ENCODE measurements at places on chromosomes 16 and 17. TPM values are rescaled to one million over a fixed set of nuclear protein-coding genes. Genes with fewer than 3 reads are reported as not detected.

Gene RRAD
- total RNA-seq, result 2.5 TPM

Gene ITGAX
- total RNA-seq, result not detected

Gene CCDC102A
- total RNA-seq, result 14.4 TPM

Gene GPRC5B
- 53.8 TPM for total RNA-seq

Gene RAB11FIP3
- 43.4 TPM for total RNA-seq

Gene FBXO39
- 0.26 TPM for total RNA-seq

DNA sequence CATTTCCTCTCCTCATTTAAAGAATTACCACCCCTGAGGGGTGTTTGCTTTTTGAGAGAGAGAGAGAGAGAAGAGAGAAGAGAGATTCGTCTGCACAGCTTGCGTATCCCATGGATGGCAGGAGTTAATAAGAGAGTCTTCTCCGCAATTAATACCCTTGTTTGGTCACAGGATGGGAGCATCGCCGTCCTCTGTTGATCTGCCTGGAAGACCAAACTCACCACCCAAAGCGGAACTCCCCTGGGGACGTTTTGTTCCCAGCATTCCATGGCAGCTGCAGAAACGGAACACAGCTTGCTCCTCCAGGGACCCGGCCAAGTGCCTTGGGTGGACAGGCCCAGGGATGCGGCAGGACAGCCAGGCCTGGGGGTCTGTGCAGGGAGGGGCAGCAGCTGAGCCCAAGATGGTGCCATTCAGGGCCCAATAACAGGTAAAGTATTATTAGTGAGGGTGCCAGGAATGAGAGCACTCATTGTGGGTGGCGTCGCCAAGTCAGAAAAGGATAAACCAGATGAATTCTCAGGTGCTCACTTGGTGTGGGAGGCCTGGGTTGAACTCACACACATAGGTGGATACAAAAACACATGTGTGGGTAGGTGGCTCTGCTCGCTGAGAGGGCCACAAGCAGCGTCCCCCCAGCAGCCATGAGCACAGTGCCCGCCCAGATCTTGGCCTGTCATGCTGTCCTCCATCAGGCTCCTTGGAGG lies 83.1 kb downstream of the NT5M start:
- H3K27ac ChIP-seq, result no peak overlapping the region
- H3K27me3 ChIP-seq, result peaks cover 11% of the 10 kb centered on the region
- no peak overlapping the region for H3K4me3 ChIP-seq

- no peak overlapping the region for H3K27ac ChIP-seq
- H3K27me3 ChIP-seq, result no peaks in the 10 kb centered on the region
- peaks cover 9% of the 10 kb centered on the region for H3K4me1 ChIP-seq
- H3K36me3 ChIP-seq, result peaks cover 8% of the 10 kb centered on the region
These were observed 110.4 kb downstream of the SPAG9 start for GRCh38 chr17:51010173-51010675.

DNA sequence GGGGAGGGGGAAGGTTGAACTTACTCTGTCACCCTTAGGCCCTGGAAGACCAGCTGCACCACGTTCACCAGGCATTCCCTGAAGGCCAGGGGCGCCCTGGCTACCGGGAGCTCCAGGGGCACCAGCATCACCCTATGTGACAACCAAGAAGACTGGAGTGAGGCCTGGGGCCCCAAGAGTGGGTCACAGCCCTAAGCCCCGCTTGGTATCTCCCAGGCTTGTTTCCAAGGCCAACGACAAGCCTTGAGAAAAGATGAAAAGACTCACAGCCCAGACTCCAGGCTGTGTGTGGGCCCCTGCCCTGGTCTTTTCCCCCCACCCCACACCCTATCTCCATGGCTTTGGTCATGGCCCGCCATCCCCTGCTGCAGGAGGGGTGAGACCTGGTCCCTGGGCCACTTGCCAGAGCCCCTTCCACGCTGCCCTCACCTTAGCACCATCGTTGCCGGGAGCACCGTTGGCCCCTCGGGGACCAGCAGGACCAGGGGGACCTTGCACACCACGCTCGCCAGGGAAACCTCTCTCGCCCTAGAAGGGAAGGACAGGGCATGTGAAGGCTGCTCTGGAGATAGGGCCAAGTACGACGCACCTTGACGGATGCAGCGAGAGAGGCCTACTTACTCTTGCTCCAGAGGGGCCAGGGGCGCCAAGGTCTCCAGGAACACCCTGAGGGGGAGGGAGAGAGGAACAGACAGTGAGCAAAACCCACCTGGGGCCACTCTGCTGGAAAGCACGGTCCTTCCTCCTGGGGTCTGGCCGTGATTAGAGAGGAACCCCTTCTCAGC lies 9.9 kb downstream of the COL1A1 start:
- H3K27ac ChIP-seq, result no peak overlapping the region
- no peaks in the 10 kb centered on the region for H3K4me1 ChIP-seq
- H3K4me3 ChIP-seq, result no peak overlapping the region

GRCh38 chr17:9402590-9403199 lies 172.9 kb downstream of the STX8 start:
- H3K27ac ChIP-seq, result no peak overlapping the region
- no peaks in the 10 kb centered on the region for H3K4me1 ChIP-seq
- H3K27me3 ChIP-seq, result no peaks in the 10 kb centered on the region
- peaks cover 7% of the 10 kb centered on the region for H3K36me3 ChIP-seq
- no peak overlapping the region for H3K4me3 ChIP-seq

DNA sequence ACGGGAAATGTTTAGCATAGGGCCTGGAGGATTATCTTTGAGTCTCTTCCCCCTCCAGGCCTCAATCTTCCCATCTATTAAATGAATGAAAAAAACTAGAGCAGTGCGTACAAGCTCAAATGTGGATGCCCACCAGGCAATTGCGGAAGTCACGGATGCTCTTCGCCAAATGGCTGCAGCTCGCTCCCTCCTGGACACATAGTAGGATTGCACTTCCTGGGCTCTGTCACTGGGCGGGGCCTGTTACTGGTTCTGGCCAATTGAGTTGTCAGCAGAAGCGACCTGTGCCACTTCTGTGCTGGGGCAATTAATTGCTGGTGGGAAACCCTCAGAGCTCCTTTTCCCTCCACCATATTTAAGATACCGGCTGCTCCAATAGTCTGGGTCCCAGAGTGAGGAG lies 168.2 kb upstream of the IRX6 start:
- no peak for DNase-seq
- no peak overlapping the region for H3K27ac ChIP-seq
- H3K27me3 ChIP-seq, result peaks cover 38% of the 10 kb centered on the region
- no peaks in the 10 kb centered on the region for H3K4me1 ChIP-seq
- no peaks in the 10 kb centered on the region for H3K36me3 ChIP-seq
- no peak overlapping the region for H3K4me3 ChIP-seq

GRCh38 chr16:65634833-65635232 lies 513.0 kb upstream of the CDH11 start:
- no peak for DNase-seq
- H3K36me3 ChIP-seq, result no peaks in the 10 kb centered on the region
- no peak overlapping the region for H3K27ac ChIP-seq
- no peaks in the 10 kb centered on the region for H3K4me1 ChIP-seq

GRCh38 chr16:27169511-27170071 lies 33.7 kb upstream of the KDM8 start:
- DNase-seq, result no peak
- no peak overlapping the region for H3K4me3 ChIP-seq
- H3K27ac ChIP-seq, result no peak overlapping the region

GRCh38 chr17:12342609-12343435 lies 322.1 kb downstream of the MAP2K4 start:
- no peak for DNase-seq
- no peak overlapping the region for H3K27ac ChIP-seq
- H3K36me3 ChIP-seq, result no peaks in the 10 kb centered on the region
- H3K4me3 ChIP-seq, result no peak overlapping the region

GRCh38 chr17:51748749-51749604 lies 409.5 kb downstream of the CA10 start:
- H3K27me3 ChIP-seq, result no peaks in the 10 kb centered on the region
- H3K36me3 ChIP-seq, result no peaks in the 10 kb centered on the region
- peak overlapping the region; percentile 91 for H3K27ac ChIP-seq
- H3K4me3 ChIP-seq, result no peak overlapping the region

DNA sequence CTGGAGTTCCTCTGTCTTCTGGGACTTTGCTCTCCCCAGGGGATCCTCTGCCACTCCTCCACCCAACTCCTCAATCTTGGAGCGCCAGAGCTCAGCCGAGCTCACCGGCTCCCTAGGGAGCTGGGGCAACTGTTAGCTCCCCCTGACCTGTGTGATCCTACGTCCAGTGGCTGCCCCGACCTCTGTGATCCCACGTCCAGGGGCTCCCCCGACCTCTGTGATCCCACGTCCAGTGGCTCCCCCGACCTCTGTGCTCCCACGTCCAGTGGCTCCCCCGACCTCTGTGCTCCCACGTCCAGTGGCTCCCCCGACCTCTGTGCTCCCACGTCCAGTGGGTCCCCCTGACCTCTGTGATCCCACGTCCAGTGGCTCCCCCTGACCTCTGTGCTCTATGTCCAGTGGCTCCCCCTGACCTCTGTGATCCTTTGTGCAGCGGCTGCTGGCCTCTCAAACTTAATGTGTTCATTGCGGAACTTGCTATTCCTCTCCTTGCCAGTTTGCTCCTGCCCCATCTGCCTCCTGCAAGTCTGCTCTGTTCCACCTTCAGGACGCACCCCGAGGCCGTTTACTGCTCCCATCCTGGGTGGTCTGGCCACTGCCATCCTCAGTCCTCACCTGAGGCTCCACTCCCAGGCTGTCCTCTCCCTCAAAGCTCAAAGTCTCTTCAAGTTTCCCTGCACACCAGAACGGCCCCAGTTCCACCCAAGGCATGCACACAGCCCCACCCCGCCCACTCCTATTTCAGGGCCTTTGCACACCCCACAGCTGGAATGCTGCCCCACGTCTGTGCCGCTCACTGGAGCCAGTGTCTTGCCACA lies 2.8 kb downstream of the VPS9D1 start:
- peak overlapping the region; percentile 62 for H3K4me3 ChIP-seq
- peaks cover 6% of the 10 kb centered on the region for H3K36me3 ChIP-seq
- no peak for DNase-seq

GRCh38 chr16:83098536-83098935 lies 471.8 kb downstream of the CDH13 start:
- H3K27me3 ChIP-seq, result peaks cover 4% of the 10 kb centered on the region
- H3K36me3 ChIP-seq, result peaks cover 3% of the 10 kb centered on the region
- no peak overlapping the region for H3K27ac ChIP-seq
- no peak for DNase-seq
- H3K4me3 ChIP-seq, result no peak overlapping the region

DNA sequence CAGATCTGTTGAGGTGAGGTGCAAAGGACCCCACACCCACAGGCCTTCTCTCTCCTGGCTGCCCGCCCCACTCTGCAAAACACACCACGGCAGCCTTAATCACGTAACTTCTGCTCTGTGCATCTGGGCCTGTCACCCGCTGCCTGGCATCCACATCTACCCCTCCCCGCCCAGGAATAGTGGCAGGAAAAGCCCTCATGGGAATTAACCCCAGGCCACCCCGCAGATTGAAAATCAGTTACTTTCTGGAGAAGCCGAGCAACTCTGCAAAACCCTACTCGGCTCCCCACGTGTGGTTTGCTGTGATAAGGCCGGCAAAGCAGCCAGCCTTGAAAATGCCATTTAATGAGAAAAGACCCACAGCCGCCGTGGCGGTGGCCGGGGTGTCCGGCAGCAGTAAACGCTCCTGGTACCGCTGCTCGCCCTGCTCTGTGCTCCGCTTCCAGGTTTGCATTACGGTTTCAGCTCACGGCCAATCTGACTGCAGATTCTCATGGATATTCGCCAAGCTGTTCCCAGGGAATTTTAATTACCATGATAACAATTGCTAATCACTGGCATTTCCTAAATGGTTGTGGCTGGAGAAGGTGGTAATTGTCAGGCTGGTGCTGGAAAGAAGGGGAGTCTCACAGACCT lies 78.0 kb upstream of the DOC2B start:
- H3K36me3 ChIP-seq, result peaks cover 10% of the 10 kb centered on the region
- no peak overlapping the region for H3K4me3 ChIP-seq
- H3K27me3 ChIP-seq, result no peaks in the 10 kb centered on the region
- H3K27ac ChIP-seq, result no peak overlapping the region

DNA sequence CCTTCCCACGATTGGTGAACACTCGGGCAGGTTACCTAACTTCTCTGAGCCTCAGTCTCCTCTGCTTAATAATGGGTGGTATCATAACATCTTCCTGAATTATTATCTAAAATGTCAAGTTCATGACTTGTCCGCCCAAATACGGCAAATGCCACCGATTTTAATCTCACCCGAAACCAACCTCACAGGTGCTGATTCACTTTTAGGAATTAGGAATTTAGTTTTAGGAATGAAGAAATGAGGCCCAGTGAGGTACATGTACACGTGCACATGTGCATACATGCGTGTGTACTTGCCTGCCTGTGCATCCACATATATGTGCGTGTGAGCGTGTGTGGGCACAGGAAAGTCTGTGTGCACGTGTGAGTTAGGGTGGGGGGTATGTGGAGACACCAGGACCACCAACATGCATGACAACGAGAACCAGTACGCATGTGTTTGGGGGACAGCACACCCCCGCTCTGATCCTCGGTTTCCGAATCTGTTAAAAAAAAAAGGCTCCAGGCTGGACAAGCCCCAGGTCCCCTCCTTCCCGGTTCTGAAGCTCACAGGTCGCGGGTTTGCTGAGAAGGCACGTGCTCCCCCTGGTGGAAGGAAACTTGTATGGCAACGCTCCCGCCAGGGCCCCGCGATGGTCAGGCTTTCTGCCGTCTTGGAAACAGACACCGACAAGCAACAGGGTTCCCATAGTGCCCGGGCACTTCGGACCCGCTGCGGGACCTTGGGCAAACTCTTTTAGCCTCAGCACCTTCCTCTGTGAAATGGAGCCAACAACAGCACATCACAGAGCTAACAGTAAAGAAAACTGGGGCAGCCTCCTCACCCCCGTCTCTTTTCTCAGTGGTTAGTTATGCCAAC lies 219.2 kb downstream of the RBFOX3 start:
- peak; percentile 84 for DNase-seq
- H3K27ac ChIP-seq, result no peak overlapping the region
- no peak overlapping the region for H3K4me3 ChIP-seq

- no peaks in the 10 kb centered on the region for H3K27me3 ChIP-seq
- peaks cover 48% of the 10 kb centered on the region for H3K4me1 ChIP-seq
- no peak overlapping the region for H3K4me3 ChIP-seq
- peak overlapping the region; percentile 21 for H3K27ac ChIP-seq
- no peak for DNase-seq
These were observed 143.9 kb downstream of the AATF start for GRCh38 chr17:37092701-37093100.

- H3K27ac ChIP-seq, result no peak overlapping the region
- H3K27me3 ChIP-seq, result no peaks in the 10 kb centered on the region
- no peak for DNase-seq
- no peaks in the 10 kb centered on the region for H3K4me1 ChIP-seq
These were observed 10.2 kb downstream of the GABARAPL2 start for GRCh38 chr16:75576384-75576811.

GRCh38 chr17:14123619-14124278 lies 54.4 kb downstream of the COX10 start:
- H3K4me1 ChIP-seq, result peaks cover 14% of the 10 kb centered on the region
- H3K4me3 ChIP-seq, result no peak overlapping the region
- H3K27ac ChIP-seq, result no peak overlapping the region
- DNase-seq, result no peak
- H3K27me3 ChIP-seq, result no peaks in the 10 kb centered on the region

GRCh38 chr17:66541461-66542128 lies 239.2 kb downstream of the PRKCA start:
- H3K4me3 ChIP-seq, result no peak overlapping the region
- H3K27me3 ChIP-seq, result no peaks in the 10 kb centered on the region
- H3K4me1 ChIP-seq, result peaks cover 39% of the 10 kb centered on the region
- H3K27ac ChIP-seq, result no peak overlapping the region

- DNase-seq, result no peak
- no peak overlapping the region for H3K4me3 ChIP-seq
- peak overlapping the region; percentile 76 for H3K27ac ChIP-seq
- peaks cover 11% of the 10 kb centered on the region for H3K4me1 ChIP-seq
- H3K36me3 ChIP-seq, result peaks cover 26% of the 10 kb centered on the region
These were observed 15.8 kb downstream of the WDR45B start for GRCh38 chr17:82632451-82632850.

All from type B pancreatic cell (in vitro differentiated cells).